ENCODE measurements at places on chromosomes 1 and 21.
A peak's percentile ranks its signal among the peaks of the same experiment; 100 is the strongest.

- DNase-seq, result no peak
Measured at GRCh38 chr1:179817789-179818188, 59.8 kb downstream of the TOR1AIP2 start.

DNA sequence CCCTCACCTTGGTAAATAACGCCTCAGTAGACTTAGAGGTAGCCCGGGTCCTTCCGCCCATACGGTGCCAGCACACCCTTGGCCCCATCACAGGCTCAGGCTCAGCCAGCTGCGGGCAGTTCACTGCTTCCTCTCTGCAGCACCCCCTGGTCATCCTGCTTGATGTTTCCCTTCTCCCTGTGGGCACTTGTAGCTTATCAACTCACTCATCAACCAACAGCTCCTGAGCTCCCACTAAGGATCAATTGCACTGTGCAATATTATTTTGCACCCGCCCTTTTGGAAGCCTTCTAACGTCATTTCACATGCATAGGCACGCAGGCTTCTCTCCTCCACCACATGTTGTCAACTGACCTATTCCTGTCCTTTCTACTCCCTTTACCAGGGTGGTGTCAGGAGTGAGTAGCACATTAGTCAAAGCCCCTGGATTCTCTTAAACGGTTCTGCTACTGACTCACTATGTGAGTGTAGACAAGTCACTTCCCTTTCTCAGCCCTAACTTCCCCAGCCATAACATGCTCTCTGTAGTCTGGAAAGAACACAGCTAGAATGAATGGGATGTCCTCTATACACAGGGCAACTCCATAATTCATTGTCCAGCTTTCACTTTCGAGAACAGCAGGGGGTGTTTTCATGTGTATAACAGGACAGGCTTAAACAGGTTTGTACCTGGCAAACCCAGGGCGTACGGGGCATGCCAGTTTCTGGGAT, 47.1 kb upstream of the IRF2BP2 start:
- DNase-seq, result peak; percentile 100

- DNase-seq, result no peak
Measured at GRCh38 chr1:228286505-228287417, 78.9 kb downstream of the OBSCN start.

- DNase-seq, result no peak
Measured at GRCh38 chr1:205077158-205077933, 6.9 kb downstream of the TMEM81 start.

DNA sequence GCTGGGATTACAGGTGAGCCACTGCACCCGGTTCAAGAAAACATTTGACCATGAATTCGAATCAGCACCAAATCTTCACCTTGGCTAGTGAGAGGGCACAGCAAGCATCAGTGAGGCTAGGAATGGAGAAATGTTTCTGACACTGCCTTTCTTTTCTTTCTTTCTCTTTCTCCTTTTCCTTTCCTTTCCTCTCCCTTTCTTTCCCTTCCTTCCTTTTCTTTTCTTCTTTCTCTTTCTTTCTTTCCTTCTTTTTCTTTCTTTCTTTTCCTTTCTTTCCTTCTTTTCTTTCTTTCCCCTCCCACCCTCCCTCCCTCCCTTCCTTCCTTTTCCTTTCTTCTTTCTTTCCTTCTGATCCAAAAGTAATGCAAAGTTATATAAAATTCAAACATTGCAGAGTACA, 40.9 kb downstream of the GFI1 start:
- DNase-seq, result no peak

GRCh38 chr1:87155170-87155569, 173.5 kb upstream of the LMO4 start:
- DNase-seq, result no peak

DNA sequence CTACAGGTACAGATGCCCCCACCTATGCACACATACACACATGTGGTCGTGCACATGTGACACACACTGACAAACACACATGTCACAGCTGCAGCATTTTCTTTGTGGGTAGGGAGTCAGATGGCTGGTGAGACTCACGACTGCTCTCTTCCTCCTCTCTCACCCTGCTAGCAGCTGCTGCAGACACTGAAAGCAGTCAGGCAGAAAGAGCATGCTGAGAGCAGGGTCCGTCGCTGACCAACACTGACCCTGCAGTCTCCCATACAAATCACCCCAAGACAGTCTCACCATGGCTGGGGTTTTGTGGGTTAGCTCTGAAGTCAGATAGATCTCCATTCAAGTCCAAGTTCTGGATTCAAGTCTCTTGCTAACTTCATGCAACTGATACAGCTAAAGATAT, 188.3 kb downstream of the ASTN1 start:
- DNase-seq, result no peak

Measured in bronchial epithelial cell (primary cell).